Activated T-cell treated with anti-CD3 and anti-CD28 coated beads, Interleukin-2, amount 50 U/mL, for 48 hours (primary cell): ENCODE measurements at places on chromosomes 6 and 20.

- no peak for DNase-seq
Measured at GRCh38 chr6:41098366-41098765, 25.6 kb downstream of the NFYA start.

DNA sequence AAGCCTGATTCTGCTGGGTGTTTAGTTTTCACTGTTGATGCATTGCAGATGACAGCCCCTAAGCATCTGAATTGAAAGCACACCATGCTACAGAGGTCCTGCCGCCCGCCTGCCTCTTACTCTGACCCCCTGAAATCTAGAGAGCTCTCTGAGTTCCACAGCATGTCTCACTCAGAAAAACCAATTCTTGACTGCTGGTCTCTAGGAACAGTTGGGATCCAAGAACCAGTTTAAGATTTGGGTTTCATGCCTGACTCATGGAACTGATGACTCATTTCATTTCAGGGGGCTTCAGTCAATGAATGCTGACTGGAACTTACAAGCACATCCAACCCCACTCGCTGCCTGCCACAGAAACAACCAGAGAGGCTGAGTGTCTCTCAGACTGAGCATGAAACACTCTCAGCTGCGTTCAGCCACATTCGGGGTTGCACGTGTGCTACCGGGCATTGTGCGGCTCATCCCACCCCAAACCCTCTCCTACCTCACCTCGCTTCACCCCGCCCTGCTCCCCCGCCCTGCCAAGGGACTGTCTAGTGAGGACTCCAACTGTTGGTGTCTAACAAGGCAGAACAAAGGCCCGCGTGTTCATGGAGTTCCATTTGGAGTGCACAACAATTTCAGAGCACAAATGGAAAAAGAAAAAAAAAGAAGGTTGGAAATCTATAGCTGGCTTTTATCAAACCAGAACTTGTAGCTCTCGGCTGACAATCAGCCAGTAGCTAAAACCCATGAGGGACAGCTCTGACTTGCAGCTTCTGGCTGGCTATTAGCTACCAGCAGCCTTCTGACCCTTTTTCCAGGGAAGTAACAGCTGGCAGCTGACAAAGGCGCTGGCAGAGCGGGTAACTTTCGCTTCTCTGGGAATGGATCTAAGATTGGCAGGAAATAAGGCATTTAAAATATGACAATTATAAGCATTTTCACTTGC, 20.0 kb upstream of the TRAF3IP2 start:
- peak; percentile 39 for DNase-seq

GRCh38 chr6:99019381-99019780, 71.6 kb upstream of the FBXL4 start:
- DNase-seq, result no peak

DNA sequence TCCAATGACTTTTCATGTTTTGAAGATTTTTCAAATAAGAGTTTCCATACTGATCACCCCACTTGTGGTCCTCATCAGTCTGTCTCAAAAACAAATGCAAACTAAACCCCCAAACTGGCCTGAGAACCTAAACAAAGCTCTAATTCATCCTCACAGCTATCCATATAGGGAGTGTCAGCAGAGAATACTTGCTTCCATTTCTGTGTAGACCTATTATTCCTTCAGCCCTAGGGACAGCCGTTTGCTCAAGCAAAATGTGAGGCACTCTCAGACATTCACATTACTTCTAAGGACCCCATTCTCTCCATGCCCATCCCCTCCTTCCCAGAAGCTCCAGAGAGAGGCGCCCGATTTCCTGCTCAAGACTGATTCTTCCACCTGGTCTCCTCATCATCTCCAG, 24.6 kb downstream of the DNAAF9 start:
- no peak for DNase-seq

DNA sequence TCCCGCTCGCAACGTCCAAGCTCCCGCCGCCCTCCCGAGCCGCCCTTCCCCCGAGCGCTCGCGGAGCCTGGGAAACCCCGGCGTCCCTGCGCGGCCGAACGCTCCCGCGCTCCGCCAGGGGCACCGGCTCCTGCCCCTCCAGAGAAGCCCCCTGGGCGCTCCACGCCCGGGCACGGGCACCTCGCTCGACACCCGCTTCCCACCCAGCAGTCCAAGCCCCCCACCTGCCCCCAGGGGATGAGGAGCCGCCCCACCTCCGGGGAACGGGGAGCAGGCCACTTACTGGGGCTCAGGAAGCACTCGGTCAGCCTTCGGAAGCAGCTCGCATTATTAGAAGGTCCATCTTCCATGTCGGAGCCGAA, 1.4 kb downstream of the PDE10A start:
- DNase-seq, result no peak

- no peak for DNase-seq
Measured at GRCh38 chr6:30202366-30202765, 10.8 kb downstream of the TRIM26 start.

GRCh38 chr20:62583424-62583920, 58.8 kb upstream of the SLCO4A1 start:
- no peak for DNase-seq

DNA sequence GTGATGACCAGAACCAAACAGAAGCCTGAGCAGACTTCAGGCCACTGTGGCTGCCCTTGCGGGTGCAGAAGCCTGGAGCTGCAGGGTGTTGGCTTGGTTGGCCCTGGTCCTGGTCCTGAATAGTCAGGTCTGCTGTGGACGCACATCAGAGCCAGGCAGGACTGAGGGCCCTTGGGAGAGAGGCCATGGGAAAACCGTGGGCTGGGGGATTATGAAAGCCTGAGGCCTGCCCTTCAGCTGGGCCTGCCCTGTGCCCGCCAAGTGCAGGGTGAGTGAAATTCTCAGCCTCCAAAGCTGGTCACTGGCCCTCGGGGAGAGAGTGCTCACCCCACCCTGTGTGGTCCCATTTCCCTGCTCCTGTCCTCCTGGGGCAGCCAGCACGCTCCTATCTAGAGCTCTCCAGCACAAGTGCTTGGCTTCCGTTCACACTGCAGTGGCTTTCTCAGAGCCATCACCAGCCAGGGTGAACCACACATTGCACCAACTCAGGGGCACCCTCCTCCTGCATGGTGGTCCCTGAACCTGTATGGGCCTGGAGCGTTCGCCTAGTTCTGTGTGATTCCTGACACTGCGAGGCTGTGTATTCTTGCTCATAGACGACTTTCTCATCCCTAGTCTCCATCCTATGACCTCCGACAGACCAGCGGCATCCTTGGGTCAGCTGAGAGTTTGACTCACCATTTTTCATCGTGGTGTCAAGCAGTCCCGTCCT, 146.1 kb downstream of the TTLL2 start:
- DNase-seq, result no peak

- DNase-seq, result no peak
Measured at GRCh38 chr6:25311331-25311840, 32.2 kb downstream of the CARMIL1 start.

DNA sequence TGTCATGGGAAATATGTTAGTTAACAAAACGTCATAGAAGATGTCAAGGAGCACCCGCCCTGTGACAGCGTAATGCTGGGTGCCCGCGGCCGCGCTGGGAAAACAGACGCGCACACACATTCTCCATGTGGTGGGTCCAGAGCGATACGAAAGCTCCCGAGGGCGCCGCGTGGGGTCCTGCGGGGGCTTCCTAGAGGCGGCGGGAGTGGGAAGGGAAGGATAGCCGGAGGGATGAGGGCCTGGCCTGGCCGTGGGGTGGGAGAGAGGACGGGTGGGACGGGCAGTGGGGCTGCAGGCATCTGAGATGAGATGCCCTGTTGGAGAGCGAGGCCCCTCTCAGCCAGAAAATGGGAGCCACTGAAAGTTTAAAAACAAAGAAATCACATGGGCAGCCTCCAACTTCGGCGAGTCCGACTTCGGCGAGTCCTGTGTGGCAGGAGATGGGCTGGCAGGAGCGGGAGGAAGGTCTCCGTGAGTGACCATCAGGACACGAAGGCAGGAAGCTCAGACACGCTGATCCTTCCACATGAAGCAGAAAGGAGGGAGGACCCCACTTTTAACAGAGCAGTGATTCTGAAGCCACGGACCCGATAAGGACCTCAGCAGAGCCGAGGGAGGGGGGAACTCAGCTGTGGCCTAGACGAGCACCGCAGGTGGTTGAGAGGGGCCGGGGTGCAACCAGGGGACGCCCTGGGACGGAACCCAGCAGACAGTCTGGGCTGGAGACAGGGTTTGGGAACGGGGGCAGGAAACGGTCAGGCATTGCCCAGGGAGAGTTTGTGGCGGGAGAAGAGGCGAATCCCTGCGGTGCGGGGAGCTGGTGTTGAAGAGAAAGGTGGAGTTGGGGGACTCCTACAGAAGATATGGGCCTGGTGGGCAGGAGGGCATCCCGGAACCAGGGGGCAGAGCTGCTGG, 114.1 kb upstream of the FRMD1 start:
- no peak for DNase-seq

- DNase-seq, result no peak
Measured at GRCh38 chr6:154249499-154250298, 106.9 kb downstream of the IPCEF1 start.

DNA sequence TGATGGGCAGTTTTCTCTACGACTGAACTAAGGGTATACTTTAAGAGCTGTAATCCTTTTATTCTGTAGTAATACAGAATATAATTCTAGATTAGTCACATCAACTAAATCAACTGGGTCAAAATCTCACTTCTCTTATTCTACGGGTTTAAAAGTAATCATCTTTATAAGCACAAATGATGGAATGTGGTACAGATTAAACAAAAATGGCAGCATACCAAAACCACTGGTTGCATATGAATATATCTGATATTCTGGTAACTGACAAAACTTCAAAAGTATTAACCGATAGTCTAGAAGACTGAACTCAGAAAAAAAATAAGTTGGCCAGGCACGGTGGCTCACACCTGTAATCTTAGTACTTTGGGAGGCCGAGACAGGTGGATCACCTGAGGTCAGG, 7.0 kb downstream of the SOD2 start:
- DNase-seq, result no peak

DNA sequence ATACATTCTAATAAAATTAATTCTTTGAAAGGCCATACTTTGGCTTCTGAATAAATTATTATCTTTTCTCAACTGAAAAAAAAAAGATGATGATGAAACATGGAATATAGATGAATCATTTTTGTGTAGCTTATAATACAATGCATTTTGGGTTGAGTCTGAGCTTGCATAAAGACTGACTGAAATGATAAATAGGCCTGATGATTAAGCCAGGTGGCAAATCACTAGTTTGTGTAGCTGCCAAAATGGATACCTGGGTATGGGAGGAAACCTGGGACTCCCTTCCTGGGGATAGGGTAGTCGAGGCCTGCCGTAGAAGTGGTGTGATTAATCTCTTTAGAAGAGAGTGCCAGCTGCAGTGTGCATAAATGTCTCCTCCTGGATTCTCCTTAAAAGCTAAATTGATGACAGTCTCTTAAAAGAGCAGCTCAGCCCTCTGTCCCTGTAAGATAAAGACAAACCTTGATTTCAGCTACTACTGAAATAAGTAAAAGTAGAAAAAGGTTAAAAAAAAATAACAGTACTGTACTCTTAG, 275.1 kb downstream of the GRIK2 start:
- no peak for DNase-seq

- DNase-seq, result peak; percentile 76
Measured at GRCh38 chr6:39347906-39348585, 25.5 kb upstream of the KCNK16 start.

DNA sequence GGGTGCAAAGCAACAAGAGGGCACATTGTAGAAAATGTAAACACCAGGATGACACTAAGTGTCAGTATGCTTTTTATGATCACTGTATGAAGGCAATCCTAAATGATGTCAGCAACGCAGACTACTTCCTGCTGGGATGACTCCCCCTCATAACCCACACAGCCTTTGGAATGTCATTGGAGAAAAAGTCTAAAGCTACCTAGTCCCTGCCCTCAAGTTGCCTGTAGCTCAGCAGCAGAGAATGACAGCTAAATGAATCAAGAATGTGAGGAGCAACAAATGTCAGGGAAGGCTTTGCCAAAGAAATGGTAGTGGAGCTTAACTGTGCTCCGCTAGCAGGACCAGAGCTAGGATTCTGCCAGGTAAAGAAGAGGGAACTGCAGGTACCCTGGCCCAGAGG, 555.6 kb downstream of the CD83 start:
- no peak for DNase-seq

- DNase-seq, result no peak
Measured at GRCh38 chr6:152462716-152463115, 174.4 kb downstream of the SYNE1 start.
